ENCODE measurements at places on chromosomes 2 and 18.

DNA sequence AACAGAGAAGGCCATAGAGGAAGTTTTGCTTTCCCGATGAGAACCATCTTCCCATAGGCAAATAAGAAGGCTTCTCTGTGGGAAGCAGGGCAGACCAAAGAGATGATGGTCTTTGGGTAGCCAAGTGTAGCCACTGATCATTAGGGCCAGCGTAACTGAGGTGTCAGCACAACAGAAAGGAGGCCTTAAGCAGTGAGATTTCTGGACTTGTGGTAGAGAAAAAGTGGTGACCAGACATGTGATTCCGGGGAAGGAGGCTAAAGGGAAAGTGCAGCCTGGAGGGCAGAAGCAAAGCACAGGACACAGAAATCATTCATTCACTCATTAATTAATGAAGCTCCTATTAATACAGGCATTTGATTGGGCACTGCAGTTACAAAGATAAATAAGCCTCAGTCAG, 15.4 kb downstream of the EVA1A start:
- no peak for DNase-seq

GRCh38 chr2:235500761-235501672, 7.2 kb downstream of the AGAP1 start:
- DNase-seq = no peak

DNA sequence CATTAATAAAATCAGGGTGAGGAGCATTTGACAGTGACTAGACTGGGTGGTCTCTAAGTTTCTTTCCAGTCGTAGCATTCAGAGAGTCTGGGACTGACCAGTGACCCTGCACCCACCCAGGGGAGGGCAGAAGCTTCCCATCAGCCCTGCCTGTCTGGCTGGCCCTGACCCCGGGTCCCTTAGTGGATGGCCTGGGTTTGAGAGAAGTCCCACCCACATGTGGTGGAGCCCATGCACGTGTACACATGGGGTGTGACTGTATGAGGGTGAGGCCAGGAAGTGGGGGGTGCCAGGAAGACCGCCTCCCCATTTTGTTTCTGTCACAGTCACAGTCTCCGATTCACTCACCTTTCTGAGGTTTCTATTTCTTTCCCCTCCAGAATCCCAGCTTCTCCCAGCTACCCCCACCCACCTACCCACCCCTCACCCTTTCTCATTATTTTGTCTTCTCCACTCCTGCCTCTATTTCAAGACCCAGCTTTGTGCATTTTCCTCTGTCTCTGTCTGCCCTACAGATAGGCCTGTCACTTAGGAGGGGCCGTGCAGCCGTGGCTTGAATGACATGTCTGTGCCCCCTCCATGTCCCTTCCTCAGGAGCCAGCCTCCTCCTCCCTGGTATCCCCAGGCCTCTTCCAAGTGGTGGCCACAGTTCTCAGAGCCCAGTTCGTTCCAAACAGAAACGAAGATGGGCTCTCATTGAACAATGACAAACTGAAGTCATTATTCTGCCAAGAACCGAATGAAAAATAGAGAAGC, 13.6 kb downstream of the CIB4 start:
- DNase-seq = no peak

GRCh38 chr18:79484661-79485621, 89.2 kb downstream of the NFATC1 start:
- DNase-seq = no peak

DNA sequence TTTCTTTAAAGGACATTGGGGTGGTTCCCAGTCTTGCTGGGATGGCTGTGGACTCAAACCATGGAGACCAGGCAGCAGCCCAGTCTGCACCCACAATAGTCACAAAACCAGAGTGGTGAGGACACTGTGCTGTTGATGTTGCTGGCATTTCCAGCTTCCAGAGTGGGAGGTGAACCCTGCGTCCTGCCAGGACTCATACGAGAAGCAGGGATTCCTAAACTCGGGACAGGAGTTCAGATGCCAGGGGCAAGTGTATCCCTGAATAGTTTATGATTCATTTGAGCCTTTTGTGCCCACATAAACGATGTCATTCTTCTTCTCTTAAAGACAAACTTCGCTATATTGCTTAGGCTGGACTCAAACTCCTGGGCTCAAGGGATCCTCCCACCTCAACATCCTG, 62.8 kb downstream of the TCF7L1 start:
- no peak for DNase-seq

DNA sequence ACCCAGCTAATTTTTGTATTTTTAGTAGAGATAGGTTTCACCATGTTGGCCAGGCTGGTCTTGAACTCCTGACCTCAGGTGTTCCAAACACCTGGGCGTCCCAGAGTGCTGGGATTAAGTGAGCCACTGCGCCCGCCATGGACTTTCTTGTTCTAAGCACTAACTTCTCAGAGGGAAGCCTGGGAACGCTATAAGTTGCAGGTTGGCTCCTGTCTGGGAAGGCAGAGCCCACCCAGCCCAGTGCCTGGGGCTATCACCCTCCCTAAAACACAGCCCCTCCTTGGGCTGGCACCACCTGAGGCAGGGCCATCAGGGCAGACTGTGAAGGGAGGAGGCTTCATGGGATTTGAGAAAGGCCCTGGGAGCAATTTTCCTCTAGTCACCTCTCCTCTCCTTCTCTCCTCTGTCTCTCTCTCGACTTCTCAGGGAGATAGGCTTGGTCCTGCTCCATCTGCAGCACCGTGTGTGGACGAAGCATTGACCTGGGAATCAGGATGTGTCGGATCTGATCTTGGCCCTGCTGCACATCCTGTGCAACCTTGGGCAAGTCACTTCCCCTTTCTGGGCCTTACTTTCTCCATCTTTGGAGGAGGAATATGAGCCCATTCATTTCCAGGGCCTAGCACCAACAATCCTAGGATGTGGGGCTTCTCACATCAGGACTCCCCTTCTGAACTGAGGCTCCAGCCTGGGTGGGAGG, 10.9 kb downstream of the PSD4 start:
- no peak for DNase-seq

GRCh38 chr2:136059036-136059472, 58.9 kb downstream of the CXCR4 start:
- DNase-seq = no peak

- no peak for DNase-seq
These were observed 418.9 kb upstream of the FANCL start for GRCh38 chr2:58660046-58660445.

- no peak for DNase-seq
These were observed 86.6 kb upstream of the APCDD1 start for GRCh38 chr18:10367836-10368235.

DNA sequence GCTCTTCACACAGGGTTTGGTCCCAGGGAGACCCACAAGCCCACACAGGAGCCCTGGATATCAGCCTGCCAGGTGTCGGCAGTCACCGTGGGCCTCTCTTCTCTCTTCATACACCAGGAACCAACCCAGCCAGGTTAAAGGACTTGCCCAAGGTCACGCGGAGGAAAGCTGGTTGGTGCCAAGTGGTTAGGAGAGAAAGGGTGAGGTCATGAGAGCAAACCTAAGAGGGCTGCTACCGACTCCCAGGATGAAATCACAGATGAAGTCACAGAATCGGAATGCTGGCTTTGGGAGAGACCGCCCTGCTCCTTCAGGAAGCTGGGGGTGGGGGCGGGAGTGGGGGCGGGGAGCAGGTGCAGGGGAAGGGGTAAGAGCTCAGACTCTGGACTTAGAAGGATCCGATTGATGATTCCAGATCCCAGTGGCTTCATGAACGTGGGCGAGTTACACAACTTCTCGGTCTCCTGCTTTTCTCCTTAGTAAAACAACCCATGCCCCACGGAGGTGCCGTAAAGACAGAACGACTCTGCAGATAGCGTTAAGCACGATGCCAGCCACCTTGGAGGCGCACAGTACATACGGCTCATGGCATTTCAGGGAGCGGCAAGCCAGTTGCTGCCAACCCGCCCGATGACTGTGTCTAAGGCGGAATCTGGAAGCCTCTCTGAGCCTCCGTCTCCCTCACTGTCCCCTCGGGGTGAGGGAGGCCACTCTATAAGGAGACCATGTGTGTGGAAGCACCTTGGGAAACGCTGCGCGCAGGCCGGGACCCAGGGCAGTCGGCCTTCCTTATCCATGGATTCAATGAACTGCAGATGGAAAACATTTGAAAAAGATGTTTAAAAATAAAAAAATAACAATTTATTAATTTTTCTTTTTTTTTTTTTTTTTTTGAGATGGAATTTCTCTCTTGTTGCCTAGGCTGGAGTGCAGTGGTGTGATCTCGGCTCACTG, 23.0 kb upstream of the TAF1B start:
- no peak for DNase-seq

- no peak for DNase-seq
These were observed 13.2 kb upstream of the SLC4A3 start for GRCh38 chr2:219614076-219614860.

- no peak for DNase-seq
These were observed 45.6 kb downstream of the DIPK1C start for GRCh38 chr18:74411475-74411874.

DNA sequence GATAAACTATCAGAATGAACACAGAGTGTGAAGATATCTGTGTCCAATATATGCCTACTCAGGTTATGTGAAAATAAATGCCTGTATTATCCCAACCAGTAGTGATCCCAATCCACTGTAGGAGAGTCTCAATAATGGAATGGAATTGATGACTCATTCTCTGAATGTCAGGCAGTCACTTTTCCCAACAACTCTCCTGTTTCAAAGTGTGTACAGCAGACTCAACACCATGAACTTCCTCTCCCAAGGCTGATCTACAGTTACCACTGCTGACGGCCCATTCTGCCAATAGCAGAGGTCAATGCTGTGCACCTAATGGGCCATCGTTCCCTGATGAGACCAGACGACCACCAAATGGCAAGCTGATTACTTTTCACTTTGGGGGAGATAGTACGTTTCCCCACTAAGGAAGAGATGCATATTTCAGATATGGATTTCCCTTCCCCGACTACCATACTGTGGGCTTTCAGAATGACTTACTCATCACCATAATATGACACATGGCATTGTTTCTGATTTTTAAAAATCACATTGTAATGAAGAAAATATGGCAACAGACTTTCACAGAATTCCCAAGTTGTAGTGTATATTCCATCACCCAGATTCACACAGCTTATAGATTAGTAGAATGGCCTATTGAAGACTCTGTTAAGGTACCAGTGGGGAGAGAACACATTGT, 601.7 kb upstream of the VRK2 start:
- no peak for DNase-seq

DNA sequence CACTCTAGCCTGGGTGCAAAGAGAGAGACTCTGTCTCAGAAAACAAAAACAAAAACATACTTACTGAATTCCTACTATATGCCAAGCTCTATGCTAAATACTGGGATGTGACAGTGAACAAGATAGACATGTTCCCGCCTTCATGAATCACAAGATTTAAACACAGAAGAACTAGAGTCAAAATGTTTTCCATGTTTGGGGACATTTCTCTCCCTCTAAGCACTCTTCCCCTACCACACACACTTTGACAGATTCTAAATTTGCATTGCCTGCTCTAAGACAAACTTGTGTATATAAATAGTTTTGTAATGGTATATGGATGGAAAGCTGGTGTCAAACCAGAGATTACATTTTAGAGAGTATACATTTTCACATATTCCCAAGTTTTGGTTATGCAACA, 11.1 kb downstream of the CYBRD1 start:
- DNase-seq = no peak

- no peak for DNase-seq
These were observed 112.2 kb downstream of the MAP4K4 start for GRCh38 chr2:101809698-101810097.

DNA sequence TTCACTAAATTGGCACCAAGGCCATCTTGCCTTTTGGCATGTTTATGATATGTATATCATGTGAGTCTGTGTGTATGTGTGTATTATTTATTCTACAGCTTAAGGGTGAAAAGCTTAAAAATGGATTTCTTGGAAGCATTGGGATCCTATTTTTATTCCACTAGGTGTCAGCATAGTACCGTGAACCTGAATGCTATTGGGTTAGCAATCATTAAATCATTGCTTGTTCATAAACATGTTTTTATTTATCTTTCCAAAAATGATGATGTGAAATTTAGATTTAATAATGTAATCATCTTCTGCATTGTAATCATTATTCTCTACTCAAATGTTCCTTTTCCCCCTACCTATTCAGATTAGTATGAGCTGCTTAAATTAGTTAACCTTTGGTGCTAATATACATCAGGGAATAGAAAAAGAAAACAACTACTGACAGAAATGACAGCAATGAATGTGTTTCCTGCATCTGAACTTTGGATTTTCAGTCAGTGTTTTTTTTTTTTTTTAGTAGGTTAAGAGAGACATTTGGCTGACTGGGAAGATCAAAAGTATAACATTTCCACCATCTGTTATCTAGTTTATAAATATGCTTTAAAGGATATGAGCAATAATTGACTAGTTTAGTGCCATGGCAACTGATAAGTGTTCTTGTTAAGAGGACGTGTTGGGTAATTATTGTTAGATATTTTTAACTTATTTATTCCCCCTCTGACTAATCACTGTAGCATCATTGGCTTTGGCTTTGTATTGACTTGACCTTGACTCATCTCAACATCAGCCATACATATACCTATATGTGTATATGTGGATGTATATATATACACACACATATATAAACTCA, 14.1 kb upstream of the ZSWIM2 start:
- no peak for DNase-seq

DNA sequence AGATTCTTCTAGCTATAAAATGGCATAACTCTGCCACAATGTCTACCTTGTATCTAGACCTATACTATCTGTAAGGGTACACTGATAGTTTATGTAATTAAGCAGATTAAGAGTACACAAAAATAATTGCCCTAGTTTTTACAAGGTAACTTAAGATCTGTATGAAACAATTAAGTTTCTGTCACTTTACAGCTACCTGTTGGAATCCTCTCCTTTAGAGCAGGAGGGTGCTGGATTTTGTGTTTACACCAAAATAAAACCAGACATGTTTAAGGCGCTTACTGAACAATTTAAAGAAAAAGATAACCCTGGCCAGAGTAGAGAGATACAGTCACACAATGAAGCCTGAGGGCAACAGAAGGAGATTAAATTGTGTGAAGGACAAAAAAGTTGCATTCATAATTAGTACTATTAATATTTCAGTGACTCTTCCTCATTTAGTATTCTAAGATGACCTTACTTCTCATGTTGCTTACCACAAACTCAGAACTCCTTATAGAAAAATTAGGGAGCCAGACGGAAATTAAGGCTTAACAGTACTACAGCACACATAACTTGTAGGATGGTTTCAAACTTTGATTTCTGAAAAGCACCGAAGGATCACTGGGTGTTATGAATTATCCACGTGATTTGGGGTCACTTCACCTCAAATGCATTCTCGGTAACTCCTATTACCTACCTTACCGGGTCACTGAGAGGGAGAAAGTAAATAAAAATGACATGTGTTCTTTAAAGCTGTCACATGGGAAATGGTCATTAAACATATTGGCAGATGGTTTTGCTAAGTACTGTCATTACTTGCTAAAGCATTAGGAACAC, 1.0 kb downstream of the DARS1 start:
- DNase-seq = no peak

- DNase-seq = no peak
These were observed 8.8 kb downstream of the NMUR1 start for GRCh38 chr2:231521443-231521842.

GRCh38 chr2:46976556-46977279, 61.1 kb upstream of the MCFD2 start:
- no peak for DNase-seq

Measured in activated CD8-positive, alpha-beta memory T cell treated with anti-CD3 and anti-CD28 coated beads for 4 hours (primary cell).